ENCODE measurements at places on chromosomes 16 and 17.

- no peak for DNase-seq
Measured at GRCh38 chr17:77475016-77475976, 334.5 kb downstream of the SEC14L1 start.

- no peak for DNase-seq
Measured at GRCh38 chr16:84712138-84712671, 12.4 kb downstream of the USP10 start.

DNA sequence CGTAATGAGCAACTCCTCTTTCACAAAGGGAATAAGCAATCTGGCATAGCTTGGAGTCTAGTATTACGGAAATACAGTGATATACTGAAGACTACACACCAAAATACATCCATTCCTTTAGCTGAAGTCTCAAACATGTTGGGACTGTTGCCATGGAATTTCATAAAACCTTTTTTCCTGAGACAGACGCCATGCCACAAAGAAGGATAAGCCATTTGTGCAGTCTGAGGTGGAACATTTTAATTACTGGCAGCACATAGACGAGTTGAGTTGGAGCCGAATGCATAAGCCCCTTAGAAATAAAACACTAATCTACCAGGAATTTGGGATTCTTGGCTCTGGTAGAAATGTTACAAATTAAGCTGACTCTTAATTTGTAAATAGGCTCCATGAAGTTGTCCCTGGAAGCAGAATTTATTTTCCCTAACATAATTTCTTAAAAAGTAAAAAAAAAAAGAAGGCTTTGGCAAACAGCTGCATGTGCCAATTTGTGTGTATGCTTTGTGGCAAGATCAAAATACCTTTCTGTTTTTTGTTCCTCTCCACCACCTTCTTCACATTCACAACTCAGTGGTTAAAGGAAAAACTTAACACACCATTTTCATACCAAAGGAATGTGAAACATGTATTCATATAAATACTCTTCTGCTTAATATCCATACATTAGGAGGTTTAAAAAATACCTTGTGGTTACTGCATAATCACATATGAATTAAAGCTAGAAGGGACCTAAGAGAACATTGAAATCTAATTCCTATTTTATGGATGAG, 25.5 kb downstream of the GRB7 start:
- DNase-seq: no peak

- no peak for DNase-seq
Measured at GRCh38 chr16:69563605-69564580, 1.9 kb upstream of the NFAT5 start.

DNA sequence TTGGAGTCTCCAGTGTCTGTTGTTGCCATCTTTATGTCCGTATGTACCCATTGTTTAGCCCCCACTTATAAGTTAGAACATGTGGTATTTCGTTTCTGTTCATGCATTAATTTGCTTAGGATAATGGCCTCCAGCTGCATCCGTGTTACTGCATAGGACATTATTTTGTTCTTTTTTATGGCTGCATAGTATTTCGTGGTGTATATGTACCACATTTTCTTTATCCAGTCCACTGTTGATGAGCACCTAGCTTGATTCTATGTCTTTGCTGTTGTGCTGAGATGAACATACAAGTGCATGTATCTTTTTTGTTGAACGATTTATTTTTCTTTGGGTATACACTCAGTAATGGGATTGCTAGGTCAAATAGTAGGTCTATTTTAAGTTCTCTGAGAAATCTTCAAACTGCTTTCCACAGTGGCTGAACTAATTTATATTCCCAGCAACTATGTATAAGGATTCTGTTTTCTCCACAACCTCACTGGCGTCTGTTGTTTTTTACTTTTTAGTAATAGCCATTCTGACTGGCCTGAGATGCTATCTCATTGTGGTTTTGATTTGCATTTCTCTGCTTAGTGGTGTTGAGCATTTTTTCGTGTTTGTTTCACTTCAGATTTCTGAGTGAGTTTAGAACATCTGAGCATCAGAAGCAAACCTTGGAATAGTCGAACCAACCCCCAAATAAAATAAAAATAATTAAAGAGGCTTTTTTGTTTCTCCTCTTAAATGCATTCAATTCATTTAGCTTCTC, 304.7 kb downstream of the ZFHX3 start:
- no peak for DNase-seq

All from kidney epithelial cell (primary cell).